ENCODE measurements at places on chromosomes 5 and 9. TPM values are rescaled to one million over a fixed set of nuclear protein-coding genes. Genes with fewer than 3 reads are reported as not detected.

Gene C5orf52
- total RNA-seq = not detected

- DNase-seq = no peak
Measured at GRCh38 chr5:59798862-59799667, 94.5 kb downstream of the PDE4D start.

DNA sequence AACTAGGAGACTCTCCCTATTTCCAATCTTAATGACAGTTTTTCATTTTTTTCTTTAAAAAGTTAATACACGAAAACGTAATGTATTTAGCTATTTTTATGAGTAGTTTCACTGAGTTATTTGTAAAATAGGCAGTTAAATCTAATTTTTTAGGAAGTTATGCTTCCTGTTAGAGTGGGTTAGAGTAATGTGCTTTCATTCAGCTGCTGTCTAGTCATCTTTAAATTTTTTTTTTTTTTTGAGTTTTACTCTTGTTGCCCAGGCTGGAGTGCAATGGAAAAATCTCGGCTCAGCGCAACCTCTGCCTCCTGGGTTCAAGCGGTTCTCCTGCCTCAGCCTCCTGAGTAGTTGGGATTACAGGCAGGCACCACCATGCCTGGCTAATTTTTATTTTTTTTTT is 34.0 kb downstream of the CDC42SE2 start:
- DNase-seq = no peak

- DNase-seq = no peak
Measured at GRCh38 chr5:26329562-26330189, 708.7 kb downstream of the CDH9 start.

DNA sequence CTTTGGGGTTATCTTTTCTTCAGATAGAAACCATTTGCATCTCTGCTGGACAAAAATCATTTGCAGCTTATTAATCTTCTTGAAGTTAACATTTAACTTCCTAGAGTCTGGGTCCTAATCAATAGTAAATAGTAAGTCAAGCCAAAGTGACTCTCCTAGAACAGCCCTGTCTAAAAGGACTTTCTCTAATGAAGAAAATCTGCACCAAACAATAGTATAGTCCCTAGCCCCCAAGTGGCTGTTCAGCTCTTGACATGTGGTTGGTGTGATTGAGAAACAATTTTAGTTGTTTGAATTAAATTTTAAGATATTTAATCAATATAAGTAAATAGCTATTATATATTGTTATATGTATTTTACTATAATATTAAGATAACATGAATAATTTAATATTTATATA is 64.6 kb upstream of the SHB start:
- no peak for DNase-seq

DNA sequence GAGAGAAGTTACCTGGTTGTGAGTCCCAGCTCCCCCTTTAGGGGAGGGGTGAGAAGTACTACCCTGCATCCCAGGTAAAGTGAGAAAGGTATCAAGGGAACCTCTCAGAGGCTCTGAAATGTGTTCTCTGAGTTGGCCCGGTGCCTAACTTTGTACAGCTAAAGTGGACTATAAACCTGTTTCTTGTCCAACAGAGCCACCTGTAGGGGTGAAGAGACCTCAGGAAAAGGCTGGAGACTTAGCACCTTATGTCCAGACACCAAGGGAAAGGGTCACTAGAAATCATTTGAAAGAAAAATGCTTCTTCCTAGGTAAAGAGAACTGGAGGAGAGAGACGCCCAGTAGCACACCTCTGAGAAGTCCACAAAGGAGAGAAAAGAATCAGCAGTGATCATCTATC is 108.3 kb upstream of the KIF2A start:
- no peak for DNase-seq

DNA sequence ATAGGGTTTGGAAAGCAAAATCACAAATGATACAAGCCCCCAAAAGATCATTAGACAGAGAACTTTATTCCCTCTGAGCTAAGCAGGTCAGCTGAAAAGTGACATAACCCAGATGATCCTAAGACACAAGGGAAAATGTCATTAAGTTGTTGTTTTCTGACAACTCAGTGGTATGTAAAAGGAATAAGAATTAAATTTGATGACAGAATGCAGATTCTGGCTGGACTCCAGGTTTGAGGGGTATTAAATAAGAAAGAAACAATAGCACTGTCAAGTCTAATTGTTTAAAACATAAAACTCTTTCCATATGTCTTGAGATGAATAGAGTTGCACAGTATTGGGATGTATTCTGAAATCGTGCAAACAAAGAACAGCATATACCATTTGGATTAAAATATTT is 429.9 kb downstream of the CAAP1 start:
- DNase-seq = no peak

GRCh38 chr5:77390795-77391194 is 101.3 kb downstream of the WDR41 start:
- DNase-seq = peak; percentile 5

GRCh38 chr9:126373241-126373640 is 46.6 kb downstream of the MVB12B start:
- DNase-seq = no peak

Gene PRR7
- 8.8 TPM for total RNA-seq

GRCh38 chr9:127550282-127550681 is 61.8 kb upstream of the STXBP1 start:
- DNase-seq = no peak

Gene GPX3
- total RNA-seq = 53.1 TPM

DNA sequence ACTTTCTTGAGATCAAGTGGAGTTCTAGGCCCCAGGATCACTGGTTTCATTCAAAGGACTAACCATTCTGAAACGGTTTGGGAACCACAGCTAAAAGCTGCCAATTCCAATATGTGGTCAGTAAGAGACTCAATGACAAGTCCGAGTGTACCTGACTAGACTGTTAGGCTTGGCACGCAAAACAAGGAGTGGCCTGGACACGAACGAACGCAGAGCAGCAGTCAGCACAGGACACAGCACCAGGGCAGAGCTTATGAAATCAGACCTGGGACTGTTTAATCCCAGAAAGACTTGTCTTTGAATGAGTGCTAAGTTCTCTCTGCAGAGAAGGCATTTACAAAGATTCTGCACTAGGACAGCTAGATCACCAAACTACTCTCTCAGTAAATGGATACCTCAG is 213.8 kb downstream of the GAPVD1 start:
- no peak for DNase-seq

GRCh38 chr5:53549792-53550191 is 10.6 kb upstream of the NDUFS4 start:
- DNase-seq = no peak

Gene DMRT1
- not detected for total RNA-seq

Gene SLC4A9
- total RNA-seq = not detected

GRCh38 chr9:124695280-124695890 is 75.7 kb downstream of the NR6A1 start:
- DNase-seq = no peak

GRCh38 chr9:89597711-89598362 is 7.0 kb upstream of the GADD45G start:
- DNase-seq = peak; percentile 71

DNA sequence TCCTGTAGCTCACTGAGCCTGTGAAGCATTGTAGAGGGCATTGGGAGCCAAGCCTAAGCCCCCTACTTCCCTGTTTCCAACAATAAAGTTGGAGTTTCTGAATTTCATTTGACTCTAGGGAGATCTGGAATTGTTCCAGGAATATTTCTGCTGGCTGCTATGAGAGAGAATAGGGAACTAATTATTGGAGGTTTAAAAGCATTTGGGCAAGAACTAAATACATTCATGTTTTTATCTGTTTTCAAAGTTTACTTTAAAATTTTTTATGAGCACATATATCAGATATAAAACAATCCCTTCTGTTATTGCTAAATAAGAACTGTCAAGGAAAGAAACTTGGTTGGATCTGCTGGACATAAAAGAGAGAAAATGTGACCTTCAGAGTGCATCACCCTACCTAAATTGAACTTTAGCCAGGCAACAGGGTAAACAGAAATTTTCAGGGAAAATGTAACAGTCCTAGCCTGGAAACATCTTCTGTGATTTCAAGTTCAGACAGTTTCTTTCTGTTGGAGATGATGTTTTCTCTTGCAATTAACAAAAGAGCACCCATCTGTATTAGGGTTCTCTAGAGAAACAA is 19.3 kb upstream of the LECT2 start:
- peak; percentile 56 for DNase-seq

DNA sequence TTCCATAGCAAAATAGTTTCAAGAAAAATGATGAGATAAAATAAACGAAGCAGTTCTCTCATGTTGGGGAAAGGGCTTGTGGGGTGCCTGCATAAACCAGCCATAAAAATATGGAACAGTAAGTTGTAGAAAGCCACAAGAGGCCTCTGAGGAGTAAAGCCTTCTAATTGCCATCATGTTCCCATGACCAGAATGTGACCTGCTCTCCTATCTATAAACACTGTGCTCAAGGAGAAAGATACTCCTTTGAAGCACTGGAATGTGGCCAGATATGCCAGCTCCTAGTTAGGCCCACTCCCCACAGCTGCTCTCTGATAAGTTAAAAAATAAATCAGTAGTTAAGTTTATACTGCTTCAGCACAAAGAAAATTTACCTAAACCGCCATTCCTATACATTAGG is 65.8 kb downstream of the SETX start:
- DNase-seq = no peak

- DNase-seq = no peak
Measured at GRCh38 chr9:133754187-133754586, 16.0 kb upstream of the SARDH start.

- no peak for DNase-seq
Measured at GRCh38 chr9:27391040-27391895, 94.3 kb upstream of the EQTN start.

GRCh38 chr5:143427122-143427735 is 23.7 kb upstream of the NR3C1 start:
- DNase-seq = no peak

- DNase-seq = no peak
Measured at GRCh38 chr9:114025196-114025753, 52.8 kb downstream of the AMBP start.

DNA sequence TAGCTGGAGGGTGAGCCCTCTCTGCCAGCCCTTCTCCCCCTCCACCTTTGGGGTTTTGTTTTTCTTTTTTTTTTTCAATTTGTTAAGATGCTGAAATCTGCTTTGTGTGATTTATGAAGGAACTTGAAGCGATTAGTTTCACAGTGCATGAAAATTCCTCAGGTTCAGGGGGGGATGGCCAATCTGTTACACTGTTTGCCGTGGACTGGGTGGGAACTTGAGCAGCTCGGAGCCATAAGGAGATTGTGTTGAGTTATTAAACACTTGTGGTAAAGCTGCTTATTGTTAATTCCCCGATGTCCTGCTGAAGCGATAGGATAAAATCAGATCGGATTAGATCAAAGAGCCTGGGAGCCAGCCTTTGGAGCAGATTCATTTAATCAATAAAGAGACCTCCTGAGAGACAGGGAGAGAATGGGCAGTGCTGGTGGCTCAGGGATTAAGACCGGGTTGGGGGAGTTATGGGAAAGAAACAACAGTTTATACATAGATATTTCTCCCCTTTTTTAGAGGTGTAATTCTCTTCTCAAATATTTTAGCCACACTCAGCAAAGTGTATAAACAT is 105.8 kb upstream of the SPATA31D4 start:
- DNase-seq = no peak

Gene PCDHGA10
- total RNA-seq = 22.2 TPM

GRCh38 chr5:148687427-148687826 is 33.1 kb upstream of the HTR4 start:
- no peak for DNase-seq

DNA sequence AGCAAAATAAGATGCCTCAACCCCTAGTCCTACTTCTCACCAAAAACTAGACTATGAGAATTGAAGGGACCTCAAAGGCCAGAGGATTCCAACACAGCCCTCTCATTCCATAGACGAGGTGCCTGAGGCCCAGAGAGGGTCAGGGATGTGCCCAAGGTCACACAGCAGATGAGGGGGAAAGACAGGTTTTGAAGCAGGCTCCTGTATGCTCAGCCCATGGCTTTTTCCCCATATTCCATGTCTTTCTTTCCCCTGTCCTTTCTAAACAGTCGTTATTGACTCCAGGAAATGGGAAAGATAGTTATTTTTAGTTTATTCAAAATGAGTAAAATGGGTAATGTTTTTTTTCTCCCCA is 61.2 kb upstream of the COL15A1 start:
- DNase-seq = no peak

Gene PTPRD
- total RNA-seq = 13.7 TPM

Gene SERF1A
- total RNA-seq = 5.2 TPM

Gene FNIP1
- total RNA-seq = 99.9 TPM

Gene SHROOM1
- 7.6 TPM for total RNA-seq

- DNase-seq = no peak
Measured at GRCh38 chr9:72882117-72882775, 70.6 kb downstream of the ALDH1A1 start.

DNA sequence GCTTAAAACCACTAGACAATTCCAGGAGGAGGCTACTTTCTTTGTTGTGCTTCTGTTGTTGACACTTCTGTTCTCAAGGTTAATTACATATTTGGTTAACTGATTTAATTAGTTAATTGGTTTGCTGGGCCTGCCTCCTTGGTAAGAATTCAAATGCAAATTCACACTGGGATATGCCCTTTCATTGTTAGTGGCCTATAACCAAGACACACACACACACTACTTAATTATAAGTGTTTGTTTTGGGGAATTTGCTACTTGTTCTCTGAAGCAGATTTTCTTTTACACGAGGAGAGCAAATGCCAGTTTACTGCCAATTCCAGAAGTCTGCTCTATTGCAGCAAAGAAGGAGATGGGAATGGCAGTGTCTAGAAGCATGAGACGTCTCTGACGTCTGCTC is 101.6 kb upstream of the BASP1 start:
- DNase-seq = no peak

- DNase-seq = peak; percentile 36
Measured at GRCh38 chr5:125209650-125210049, 463.2 kb upstream of the ZNF608 start.

Gene HK3
- total RNA-seq = not detected

- no peak for DNase-seq
Measured at GRCh38 chr5:55021821-55022220, 2.2 kb upstream of the GZMK start.

GRCh38 chr9:89793551-89793950 is 188.7 kb downstream of the GADD45G start:
- DNase-seq = no peak

DNA sequence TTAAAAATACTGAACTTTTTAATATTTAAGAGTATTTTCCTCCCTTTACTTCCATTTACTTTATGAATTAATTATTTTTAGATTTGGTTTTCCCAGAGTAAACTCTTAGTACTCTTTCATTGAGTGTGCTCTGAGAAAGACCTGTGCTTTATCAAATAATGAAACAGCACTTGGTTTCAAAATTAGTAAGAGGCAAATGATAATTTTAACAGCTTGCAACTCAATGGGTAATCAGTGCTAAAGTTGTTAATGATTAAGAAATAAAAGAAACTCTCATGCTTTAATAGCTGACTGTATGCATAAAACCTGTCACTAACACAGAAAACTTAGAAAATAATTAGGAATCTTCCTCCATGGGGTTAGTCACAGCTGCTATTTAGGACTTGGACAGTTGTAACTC is 244.4 kb downstream of the RFX3 start:
- no peak for DNase-seq

All from fibroblast of the aortic adventitia (primary cell).